ENCODE measurements at places on chromosomes 6 and 20.

- no peak for DNase-seq
Observed at GRCh38 chr6:53513056-53513455, 31.8 kb downstream of the GCLC start.

DNA sequence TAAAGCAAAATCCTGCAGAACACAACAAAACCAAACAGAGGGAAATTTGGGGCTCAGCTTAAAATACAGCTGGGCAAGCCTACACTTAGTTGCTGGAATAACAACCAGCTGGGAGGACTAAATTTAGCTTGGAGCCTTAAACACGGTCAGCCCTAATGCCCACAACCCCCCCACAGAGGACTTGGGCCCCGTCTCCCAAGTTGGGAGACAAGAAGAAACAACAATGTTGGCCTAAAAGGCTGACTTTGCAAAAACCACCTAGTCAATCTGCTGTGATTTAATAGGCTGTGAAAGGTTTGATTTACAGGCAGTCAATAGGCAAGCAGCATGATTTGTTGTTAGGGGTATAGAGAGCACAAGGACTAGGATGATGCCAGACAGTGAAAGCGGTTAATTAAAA, 40.3 kb upstream of the ARMC2 start:
- no peak for DNase-seq

- peak; percentile 52 for DNase-seq
Observed at GRCh38 chr6:159761129-159761872, 544 bp upstream of the ACAT2 start.

DNA sequence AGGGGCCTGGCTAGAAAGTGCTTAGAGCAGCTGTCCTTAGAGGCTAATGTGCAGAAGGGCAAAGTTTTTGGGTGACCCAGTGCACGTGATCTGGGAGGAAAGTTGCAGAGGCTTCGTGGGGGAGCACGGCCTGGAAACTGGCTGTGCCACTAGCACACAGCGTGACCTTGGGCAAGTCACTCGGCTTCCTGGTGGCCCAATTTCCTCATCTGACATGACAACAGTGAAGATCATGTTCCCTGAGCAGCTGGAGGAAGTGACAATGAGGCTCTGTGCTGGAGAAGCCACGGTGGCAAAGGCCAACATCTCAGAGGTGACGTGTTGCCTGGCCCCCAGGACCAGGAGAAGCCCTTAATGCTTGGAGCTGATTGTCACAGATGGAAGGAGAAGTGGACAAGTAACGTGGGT, 99.5 kb downstream of the FOXC1 start:
- no peak for DNase-seq

DNA sequence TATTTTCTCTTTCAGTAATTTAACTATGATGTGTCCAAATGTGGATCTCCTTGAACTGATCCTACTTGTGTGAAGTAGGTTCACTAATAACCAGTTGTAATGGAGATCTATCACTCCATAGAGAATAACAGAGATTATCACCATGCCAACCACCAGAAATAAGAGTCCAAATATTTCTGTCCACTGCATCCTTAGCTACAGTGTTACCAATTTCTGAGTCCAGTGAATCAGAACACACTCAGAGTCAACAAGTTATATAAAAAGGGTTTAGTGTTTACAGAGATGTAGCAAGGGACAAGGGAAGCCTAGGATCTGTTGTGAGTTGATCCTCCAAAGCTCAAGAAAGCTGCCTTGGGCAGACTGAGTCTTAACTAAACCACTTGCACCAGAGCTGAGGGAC, 882.8 kb downstream of the TBC1D32 start:
- DNase-seq = no peak

GRCh38 chr6:113833537-113833936, 23.6 kb upstream of the MARCKS start:
- DNase-seq = no peak

- peak; percentile 63 for DNase-seq
Observed at GRCh38 chr20:45944151-45944964, 9.9 kb downstream of the PCIF1 start.

DNA sequence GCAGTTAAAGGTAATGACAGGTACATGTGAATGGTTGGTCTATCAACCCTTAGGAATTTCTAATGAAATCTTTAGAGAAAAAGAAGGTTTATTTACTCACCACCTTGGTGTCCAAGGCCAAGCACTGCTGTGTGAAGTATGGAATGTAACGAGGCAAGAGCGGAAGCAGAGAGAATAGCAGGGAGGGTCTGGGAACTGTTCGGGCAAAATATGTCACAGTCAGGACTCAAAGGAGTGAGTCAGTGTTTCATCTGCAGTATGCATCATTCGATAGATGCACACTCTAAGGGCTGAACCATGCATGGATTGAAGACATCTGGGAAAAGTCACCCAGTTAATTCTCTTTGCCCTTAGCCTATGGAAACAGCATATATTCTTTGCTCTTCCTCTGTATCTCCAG, 33.2 kb downstream of the ADGRF5 start:
- no peak for DNase-seq

- no peak for DNase-seq
Observed at GRCh38 chr6:113476937-113477839, 380.0 kb upstream of the MARCKS start.

GRCh38 chr6:155498370-155498769, 42.7 kb upstream of the NOX3 start:
- DNase-seq = no peak

- DNase-seq = no peak
Observed at GRCh38 chr20:11080781-11081377, 407.1 kb upstream of the JAG1 start.

DNA sequence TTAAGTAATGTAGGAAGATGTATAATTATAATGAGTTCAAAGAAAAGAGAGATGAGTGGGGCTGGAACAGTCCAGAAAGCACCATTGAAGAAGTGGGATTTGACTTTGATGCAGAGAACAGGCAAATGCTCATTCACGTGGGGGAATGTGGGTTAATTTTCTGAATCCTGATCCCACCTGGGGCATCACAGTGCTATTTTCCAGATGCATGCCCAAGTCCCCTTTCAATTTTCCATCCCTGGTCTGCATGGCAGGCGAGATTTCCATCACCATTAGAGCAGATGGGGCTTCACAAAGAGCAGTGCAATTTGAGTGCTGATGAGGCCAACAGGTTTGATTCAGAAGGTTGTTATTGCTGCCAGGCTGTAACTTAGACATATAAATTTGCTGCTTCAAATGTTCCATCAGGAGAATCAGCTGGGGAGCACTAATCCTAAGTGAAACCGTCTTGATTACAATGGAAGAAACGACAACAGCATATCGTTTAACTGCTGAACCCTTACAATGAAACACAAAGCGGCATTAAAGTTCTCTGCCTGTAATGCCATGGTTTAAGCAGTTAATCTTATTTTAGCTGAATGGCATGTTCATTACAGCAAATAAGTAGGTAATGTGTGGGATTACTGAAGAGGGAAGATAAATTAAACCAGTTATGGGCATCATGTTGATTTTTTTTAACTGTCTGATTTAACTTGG, 45.2 kb downstream of the OSTM1 start:
- no peak for DNase-seq

- DNase-seq = no peak
Observed at GRCh38 chr6:69343851-69344250, 453.0 kb downstream of the LMBRD1 start.
